ENCODE measurements at places on chromosomes 2 and 18.

DNA sequence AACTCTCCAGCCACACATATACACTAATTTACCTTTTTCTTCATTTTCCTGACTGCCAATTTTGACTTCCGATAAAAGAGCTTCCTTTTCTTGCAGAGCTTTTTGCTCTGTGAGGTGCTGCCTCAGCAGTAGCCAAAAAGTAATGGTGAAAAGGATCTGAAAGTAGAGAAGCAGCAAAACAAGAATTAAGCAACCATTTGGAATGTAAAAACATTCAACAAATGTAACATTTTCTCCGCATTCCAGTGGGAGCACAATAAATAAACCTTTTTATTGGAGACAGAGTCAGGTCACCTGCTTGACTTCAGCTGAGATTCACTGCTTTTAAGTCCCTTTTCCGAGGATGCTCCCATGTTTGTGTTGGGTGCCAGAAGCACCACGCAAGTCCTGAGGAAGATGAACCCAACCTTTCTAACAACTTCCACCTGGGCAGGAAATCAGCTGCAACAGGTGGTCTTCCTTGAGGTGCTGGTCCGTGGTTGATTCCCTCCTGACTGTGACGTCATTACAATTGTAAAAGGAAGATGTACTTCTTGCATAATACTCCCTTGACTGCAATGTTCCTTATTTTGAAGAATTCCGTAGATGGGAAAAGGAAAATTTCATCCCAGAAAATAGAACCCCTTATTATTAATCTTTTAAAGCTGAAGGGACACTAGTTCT, 265.5 kb downstream of the NAPG start:
- no peak for DNase-seq

GRCh38 chr2:23803264-23803964, 123.5 kb downstream of the ATAD2B start:
- DNase-seq: no peak

DNA sequence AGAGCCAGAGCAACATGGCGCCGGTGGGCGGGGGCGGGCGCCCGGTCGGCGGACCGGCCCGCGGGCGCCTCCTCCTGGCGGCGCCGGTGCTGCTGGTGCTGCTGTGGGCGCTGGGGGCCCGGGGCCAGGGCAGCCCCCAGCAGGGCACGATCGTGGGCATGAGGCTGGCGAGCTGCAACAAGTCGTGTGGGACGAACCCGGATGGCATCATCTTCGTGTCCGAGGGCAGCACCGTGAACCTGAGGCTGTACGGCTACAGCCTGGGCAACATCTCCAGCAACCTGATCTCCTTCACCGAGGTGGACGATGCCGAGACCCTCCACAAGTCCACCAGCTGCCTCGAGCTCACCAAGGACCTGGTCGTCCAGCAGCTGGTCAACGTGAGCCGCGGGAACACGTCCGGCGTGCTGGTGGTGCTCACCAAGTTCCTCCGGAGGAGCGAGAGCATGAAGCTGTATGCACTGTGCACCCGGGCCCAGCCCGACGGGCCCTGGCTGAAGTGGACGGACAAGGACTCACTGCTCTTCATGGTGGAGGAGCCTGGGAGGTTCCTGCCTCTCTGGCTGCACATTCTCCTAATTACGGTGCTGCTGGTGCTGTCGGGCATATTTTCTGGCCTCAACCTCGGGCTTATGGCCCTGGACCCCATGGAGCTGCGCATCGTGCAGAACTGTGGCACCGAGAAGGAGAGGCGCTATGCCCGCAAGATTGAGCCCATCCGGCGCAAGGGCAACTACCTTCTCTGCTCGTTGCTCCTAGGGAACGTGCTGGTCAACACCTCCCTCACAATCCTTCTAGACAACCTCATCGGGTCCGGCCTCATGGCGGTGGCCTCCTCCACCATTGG, 507 bp downstream of the CNNM4 start:
- DNase-seq: no peak

- no peak for DNase-seq
Observed at GRCh38 chr18:24043403-24043802, 28.8 kb downstream of the TTC39C start.

GRCh38 chr2:18047896-18048657, 169.6 kb downstream of the KCNS3 start:
- no peak for DNase-seq

- no peak for DNase-seq
Observed at GRCh38 chr2:152078662-152079061, 20.2 kb downstream of the CACNB4 start.

DNA sequence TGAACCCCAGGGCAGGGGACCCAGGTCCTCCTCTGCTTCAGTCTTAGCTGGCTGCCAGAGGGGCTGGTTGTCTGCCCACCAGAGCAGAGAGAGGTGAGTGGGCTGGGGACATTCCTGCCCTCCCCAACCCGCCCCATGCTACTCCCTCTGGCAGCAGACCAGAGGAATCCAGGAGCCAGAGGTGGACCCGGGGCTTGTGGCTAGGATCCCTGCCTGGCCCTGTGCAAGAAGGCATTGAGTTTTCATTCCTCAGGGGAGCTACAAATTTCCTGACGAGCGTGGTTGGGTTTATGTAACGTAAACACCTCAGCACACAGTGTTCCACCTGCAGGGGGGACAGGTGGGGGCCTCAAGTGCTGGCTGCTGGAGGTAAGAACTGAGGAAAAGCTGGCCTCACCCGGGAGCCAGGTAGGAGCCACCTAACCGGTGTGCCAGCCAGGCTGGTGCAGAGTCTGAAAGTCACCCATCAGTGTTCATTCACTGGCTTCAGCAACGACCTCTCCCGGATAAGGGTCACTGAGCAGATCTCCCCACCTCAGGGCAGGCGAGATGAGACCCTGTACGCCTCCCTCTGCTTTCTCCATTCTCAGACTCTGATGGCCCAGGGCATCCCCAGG, 246.8 kb downstream of the DYSF start:
- no peak for DNase-seq

DNA sequence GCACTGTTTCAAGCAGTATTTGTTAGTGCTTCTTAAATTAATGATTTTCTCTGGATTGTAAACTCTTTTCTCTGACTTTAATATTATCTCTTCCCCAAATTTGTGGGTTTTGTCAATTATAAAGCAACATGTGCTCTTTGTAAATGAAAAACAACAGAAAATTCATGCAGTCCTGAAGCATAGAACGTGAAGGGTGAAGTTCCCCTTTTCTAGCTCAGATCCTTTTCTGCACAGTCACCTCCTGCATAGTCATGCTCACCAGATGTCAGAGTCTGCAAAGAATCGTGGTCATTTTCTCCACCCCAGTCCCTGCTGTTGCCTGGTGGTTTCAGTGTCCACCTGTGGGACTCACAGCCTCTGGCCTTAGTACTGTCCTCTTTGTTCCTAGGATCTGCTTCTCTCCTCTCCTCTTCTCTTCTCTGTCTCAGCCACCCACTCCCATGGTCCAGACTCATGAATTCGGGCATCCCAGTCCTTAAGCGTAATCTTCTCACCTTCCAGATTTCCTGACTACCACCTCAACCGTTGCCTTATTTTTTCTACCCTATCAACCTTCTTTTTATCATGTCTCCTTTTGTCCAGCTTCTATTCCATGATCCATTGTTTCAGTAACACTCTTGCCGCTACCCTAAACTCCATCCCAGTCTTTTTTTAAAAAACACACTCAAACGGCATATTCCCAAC, 229.1 kb downstream of the RTP5 start:
- no peak for DNase-seq

DNA sequence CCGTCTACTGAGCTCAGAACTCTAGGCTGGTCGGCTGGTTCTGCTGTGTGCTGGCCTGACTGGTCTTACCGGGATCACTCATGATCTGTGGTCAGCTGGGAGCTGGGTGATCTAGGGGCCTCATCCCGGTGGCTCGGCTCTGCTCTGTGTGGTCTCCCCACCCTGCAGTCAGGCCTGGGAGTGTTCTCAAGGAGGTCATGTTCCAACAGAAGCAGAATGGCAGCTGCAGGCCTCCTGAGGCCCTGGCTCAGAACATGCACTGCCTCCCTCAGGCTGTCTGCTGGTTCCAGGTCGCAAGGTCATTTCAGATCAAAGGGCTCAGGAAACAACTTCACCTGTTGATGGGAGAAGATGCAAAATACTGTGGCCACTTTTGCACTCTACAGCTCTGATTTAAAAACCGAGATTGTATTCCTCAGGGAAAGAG, 81.1 kb upstream of the RFX8 start:
- no peak for DNase-seq

DNA sequence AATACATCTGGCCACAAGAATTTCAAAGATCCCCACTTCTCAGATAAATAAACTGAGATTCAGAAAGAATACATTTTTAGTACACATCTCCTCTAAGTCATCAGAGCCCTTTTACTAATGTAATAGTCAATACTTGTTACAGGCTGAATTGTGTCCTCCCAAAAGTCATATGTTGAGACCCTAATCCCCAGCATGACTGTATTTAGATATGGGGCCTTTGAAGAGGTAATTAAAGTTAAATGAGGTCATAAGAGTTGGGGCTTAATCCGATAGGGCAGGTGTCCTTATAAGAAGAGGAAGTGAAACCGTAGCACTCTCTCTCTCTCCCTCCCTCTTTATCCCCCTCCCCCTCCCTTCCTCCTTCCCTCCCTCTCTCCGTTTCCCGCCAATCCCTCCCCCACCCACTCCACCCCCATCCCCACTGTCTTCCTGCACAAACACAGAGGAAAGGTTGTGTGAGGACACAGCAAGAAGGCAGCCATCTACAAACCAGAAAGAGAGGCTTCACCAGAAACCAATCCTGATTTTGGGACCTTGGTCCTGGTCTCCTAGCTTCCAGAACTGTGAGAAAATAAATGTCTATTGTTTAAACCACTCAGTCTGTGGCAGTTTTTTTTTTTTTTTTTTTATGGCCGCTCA, 66.6 kb upstream of the ZNF397 start:
- no peak for DNase-seq

DNA sequence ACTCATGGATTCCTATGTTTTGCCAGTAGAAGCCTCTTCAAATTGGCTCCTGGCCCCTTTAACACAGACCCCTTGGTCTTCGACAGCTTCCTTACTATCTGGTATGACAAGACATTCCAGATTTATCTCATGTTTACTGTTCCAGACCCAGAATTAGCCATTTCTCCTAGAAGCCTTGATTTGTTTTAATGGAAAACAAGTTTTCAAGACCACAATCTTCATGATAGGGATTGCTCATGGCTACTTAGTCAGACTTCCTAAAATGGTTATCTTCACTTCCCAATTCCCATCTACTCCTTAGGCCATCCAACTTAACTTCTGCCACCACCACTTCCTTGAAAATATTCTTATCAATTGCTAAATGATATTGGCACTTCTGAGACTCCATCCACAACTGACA, 63.2 kb downstream of the TTC32 start:
- DNase-seq: no peak

GRCh38 chr2:136031711-136032110, 46.3 kb upstream of the DARS1 start:
- no peak for DNase-seq

DNA sequence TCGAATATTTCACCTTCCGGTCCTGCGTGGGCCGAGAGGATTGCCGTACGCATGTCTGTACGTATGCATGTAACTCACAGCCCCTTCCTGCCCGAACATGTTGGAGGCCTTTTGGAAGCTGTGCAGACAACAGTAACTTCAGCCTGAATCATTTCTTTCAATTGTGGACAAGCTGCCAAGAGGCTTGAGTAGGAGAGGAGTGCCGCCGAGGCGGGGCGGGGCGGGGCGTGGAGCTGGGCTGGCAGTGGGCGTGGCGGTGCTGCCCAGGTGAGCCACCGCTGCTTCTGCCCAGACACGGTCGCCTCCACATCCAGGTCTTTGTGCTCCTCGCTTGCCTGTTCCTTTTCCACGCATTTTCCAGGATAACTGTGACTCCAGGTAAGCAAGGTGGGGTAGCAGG, at the start of gene SERPINB5:
Gene SERPINB5 (plus strand): TSS at position 291 of the 400 bp plus-strand sequence. CDS start 7,471 bp downstream, outside the sequence.
- no peak for DNase-seq

DNA sequence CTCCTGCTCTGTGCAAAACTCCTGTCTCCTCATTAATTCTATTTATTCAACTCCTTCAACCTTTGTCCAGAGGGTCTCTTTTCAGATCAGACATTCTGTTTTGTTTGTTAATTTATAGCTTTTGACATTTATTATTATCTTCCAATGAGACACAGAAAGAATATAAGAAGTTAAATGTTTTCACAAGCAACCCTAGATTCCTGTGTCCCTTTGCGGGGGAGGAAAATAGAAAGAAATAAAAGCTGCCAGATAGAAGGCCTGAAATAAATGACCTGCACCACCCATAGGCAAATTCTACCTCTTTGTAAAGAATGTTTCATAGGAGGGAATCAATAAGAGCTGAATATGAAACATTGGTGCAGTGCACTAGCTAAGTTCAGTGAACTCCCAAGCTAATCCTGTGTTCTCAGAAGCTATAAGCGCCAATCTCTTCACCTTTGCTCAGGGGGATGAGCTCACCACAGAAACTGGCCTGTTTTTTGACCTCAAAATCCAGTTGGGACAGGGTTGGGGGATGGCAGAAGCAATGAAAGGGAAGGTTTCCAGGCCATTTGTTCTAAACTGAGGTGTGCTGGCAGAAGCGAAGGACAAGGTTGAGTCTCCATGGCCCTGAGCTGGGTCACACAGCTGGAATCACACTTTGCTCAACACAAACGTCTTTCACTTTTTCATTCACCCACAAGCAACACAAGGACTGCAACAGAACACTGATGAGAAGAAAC, 258.6 kb downstream of the NRXN1 start:
- DNase-seq: no peak
